ENCODE measurements at places on chromosomes 7 and 10.

GRCh38 chr7:101173752-101174244, 6.3 kb downstream of the NAT16 start:
- peak; percentile 32 for DNase-seq

DNA sequence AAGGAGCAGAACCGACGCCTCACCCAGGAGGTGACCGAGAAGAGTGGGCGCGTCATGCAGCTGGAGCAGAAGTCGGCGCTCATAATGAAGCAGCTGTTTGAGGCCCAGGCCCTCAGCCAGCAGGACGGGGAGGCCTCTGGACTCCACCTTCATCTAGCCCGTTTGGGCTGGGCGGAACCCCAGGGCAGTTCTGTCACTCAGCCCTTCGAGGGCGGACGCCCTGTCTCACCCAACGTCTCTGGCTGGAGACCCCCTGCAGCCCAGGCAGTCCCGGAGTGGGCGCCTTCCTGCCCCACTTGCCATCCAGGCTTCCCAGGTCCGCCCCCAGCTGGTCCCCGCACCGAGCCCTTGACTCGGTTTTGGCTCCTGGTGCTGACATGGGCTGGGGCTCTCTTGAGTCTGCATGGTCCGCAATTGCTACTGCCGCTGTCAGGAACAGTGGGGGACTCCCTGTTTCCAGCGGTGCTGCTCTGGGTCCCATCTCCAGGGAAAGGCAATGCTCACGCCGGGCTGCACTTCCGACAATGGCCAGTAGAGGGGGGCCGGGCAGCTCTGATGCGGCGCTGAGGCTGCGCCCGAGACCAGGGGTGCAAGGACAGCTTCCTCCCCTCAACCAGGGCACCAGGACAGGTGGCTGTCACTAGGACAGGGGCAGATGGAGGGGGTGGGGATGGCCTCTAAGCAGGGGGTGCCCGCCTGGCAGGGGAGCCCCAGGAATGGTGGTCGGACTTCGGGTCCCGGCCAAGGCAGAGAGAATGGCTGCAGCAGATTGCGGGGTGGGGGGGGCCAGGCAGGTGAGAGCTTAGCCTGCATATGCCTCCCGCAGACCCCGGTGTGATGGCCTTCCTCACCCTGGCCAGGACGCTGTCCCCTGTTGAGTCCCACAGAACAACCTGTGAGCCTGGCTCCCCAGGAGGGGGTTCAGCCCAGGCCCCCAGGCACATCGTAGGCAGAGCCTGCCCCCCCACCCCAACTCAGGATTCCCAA, 71.2 kb upstream of the KCTD7 start:
- DNase-seq: peak; percentile 49

DNA sequence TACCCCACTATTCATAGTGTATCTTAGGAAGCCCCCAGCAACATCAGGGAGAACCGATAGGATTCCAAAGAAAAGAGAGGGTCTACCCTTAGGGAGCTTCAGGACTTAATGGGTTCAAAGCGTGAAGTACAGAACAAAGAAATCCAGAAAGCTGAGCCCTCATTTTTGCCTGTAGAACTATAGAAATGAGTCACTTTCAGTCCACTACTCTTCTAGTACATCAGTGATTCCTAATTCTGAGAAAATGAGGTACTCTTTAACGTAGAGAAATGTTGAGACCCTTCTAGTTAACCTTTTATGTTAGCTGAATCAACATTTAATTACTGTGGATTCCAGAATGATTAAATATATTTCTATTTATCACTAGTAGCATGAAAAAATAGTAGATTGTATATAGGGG, 1.8 kb downstream of the TDRD1 start:
- DNase-seq: no peak

- DNase-seq: no peak
These were observed 715.4 kb upstream of the NRP1 start for GRCh38 chr10:34049887-34050286.

- DNase-seq: no peak
These were observed 50.1 kb upstream of the TMEM72 start for GRCh38 chr10:44860811-44861736.

DNA sequence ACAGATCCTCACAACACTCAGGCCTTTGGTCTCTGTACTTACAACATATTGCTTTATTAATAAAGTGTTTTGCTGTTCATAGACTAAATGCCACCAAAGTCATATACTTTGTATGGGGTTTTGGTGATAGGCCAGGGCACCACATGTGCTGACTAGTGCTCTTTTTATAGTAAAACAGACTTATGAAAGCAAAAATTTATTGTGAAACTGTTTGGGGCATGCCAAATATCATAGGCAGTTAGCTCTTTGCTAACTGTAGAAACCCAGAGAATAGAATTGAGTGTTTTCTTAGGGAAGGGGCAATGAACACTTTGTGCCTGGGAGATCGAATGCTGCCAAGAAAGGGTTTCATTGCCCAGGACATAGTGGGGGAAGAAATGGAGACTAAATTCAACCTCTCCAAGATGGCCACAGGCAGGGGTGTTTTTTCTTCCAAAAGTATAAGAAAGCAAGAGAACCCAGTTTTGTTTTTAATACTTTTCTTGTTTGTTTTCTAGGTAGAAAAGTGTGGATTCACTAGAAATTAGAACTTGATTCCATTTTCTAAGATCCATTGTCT, 142.7 kb downstream of the TRIL start:
- DNase-seq: no peak

GRCh38 chr7:44143646-44144250, 2.6 kb upstream of the MYL7 start:
- DNase-seq: no peak

GRCh38 chr7:36346260-36346831, 43.3 kb upstream of the ANLN start:
- no peak for DNase-seq

DNA sequence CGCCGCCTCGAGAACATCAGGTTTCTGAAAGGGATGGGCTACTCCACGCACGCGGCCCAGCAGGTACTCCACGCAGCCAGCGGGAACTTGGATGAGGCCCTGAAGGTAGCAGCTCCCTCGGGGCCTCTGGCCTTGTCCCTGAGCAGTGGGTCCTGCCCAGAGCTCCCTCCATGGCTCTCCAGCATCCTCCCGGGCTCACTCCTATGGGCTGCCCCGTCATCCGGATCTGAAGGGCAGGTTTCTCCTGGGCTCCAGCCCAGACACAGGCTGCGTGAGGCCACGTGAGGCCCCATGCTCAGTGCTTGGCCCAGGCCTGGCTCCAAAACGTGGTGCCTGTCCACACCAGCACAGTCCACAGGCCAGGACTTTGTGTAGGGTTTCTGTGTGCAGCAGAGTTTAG, 32.5 kb downstream of the NUB1 start:
- DNase-seq: no peak

- no peak for DNase-seq
These were observed 41.9 kb downstream of the MGAM2 start for GRCh38 chr7:142153400-142153799.

DNA sequence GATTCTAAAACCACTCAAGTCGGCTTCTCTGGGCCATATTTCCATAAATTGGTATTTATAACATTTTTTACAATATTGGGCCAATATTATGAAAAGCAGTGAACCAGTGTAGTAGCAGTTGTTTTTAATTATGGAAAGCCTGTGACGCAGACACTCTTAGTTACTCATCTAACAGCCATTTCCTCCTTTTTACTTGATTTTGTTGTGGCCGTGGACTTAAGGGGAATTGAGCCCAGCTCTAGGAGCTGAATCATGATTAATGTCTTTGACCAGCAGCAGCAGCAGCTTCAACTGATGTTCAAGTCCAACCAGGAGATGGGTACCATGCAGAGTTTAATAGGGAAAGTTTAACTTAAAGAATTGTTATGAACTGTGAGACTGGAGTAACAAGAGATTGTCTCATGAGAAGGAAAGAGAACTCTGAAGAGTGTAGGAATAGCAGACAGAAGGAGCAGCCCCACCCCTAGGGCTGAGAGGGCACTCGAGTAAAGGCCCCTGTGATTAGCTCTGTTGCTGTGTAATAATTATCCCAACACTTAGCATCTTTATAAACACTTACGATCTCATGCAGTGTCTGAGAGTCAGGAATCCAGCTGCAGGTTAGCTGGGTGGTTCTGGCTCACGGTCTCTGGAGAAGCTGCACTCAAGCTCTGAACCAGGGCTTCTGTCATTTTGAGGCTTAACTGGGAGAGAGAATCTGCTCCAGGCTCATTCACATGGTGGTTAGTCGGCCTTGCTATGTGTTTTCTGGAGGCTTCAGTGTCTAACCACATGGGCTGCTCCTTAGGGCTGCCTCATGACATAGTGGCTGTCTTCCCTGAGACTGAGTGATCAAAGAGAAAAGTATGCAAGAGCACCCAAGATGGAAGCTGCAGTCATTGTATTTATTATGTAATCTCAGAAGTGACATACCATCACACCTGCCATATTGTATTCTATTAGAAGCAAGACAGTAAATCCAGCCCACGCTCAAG, 4.6 kb downstream of the LANCL2 start:
- DNase-seq: no peak

GRCh38 chr10:119449760-119450461, 92.6 kb downstream of the RGS10 start:
- no peak for DNase-seq

DNA sequence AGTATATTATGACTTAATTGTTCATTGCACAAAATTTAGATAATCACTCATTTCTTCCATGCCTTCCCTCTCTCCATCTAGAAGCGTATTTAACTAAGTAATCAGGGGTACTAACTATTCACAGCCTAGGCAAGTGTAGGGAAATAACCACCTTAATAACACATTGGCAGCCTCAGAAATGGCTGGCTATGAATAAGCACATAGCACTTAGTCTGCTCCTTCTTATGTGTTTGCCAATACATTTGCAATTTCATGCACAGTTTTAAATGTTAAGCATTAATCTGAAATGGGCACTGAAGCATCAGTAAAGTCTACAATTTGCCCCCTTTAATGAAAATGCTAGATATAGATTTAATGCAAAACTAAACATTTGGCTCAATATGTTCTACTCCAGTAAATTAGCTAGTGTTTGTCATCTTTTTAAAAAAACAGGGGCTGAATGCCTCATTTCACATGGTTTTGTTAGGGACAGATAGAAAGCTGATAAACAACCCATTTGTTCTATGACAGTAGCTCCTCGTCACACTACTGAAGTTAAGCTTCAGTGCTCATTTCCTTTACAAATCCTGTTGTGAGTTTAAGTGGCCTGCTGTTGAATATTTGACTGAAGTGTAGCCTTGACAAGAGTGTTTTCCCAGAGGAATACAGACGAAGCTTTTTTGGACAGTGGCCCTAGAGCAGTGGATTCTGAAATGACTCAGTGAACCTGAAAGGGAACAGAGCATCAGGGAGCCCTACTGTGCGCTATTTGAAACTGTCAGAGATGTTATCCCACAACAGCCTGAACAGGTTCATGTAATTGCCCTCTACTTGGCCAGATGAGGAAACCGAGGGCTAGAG, 30.5 kb downstream of the HHEX start:
- no peak for DNase-seq

DNA sequence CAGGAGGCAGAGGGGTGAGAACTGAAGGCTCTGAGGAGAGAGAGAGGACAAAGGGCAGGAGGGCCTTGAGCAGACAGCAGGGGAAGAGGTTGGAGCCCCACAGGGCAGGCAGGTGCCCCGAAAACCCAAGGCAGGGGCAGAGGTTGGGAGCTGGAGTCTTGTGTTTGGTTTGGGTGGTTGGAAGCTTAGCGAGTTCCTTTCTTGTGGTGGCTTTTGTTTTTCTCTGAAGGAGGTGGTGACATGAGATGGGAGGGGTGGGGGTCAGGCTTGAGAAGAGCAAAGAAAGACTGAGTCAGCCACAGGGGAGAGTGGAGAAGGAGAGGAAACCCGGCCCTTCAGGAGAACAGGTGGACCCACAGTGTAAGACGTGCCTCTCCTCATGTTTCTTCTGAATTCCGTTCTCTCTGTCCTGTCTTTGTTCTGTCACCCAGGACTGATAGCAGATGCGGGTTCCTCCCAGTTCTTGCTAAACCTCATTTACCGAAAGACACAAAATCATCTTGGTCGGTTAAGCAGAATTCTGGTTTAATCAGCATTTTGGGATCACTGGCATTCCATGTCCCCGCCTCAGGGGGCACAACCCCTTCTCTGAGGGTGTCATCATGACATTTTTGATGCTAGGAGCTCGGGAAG, 95.3 kb downstream of the INSYN2A start:
- no peak for DNase-seq

DNA sequence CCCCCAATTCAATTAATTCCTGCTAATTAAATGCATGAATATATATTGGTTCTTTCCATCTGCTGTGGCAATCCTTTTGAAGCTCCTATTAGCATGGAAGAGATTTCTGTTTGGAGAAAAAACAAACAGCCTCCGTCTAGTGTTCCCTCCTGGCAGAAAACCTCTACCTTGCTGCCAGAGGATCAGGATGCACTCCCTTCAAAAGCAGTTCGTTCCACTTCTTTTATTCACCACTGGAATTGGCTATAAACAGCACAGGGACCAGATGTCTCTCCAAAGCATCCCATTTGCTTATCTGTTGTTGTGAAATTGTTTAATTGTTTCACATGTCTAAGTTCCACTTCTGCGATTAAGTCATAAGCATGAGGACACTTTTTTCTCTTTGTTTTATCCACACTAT, 77.8 kb upstream of the PTN start:
- no peak for DNase-seq

- no peak for DNase-seq
These were observed 95.6 kb downstream of the MALRD1 start for GRCh38 chr10:19144206-19144605.

DNA sequence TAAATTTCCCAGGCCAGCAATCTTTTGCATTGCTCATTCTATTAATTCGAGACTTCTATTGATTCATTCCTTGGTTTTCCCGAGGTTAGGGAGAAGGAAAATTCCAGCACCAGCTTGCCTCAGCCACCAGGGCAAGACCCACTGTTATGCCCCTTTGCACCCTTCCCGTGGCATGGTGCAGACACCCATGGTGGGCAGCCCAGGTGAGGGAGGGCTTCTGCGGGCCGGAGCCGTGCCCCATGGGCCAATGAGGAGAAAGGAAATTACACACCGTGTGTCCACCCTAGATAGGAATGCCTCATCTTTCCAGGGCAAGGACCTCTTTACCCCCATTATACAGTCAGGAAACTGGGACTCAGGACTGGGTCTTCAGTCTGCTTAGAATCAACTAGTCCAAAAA, 4.5 kb upstream of the GRID1 start:
- no peak for DNase-seq

DNA sequence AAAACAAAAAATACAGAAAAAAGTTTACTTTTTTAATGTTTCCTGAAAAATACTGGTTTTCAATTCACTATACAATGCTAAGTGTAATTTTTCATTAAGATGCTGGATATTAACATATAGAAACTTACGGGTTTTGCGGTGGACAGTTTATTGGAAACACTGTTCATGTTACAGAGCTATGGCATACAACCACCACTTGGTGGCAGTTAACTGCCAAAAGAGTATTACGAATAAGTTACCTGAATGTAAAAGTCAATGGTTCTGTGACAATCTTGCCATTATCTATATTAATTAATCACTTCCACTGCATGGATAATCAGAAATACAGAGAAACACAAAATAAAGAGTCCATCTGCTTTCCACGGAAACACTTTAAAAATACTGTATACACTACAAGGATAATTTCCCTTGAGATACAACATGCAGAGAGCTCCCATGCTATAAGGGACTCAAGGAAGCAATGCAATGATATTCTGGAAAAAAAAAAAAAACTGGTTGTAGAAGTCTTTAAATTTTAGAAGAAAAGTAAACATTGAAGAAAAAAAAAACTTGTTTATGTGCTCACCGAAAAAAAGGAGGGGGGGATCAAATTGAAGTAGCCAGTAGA, 97.0 kb downstream of the TPK1 start:
- no peak for DNase-seq

Data from activated naive CD8-positive, alpha-beta T cell treated with anti-CD3 and anti-CD28 coated beads, Interleukin-2, amount 50 U/mL, for 16 hours (primary cell).